ENCODE measurements at places on chromosomes 12 and 14. TPM values are rescaled to one million over a fixed set of nuclear protein-coding genes. Genes with fewer than 3 reads are reported as not detected.

Gene KERA
- total RNA-seq: not detected

Gene ACVRL1
- 18.9 TPM for total RNA-seq

Gene PRB2
- total RNA-seq: not detected

Gene TAS2R19
- total RNA-seq: 0.47 TPM

Gene TMEM116
- total RNA-seq: 36.4 TPM

Gene TMEM121
- total RNA-seq: 1.6 TPM

Gene FGD6
- 24.4 TPM for total RNA-seq

Gene SDSL
- total RNA-seq: 4.1 TPM

Gene KRT3
- not detected for total RNA-seq

Gene B4GALNT3
- total RNA-seq: 29.9 TPM

Gene PTPRQ
- total RNA-seq: 0.51 TPM

Gene PARP11
- total RNA-seq: 7.5 TPM

Gene OR6J1
- total RNA-seq: not detected

Gene PTPN6
- 3.3 TPM for total RNA-seq

Gene GYS2
- total RNA-seq: 0.35 TPM

Gene SDR9C7
- total RNA-seq: not detected

Gene LRP1-AS
- not detected for total RNA-seq

Gene ENDOU
- total RNA-seq: not detected

Gene NTF3
- 0.79 TPM for total RNA-seq

Gene SMOC1
- 1.4 TPM for total RNA-seq

Gene PLEKHD1
- 0.15 TPM for total RNA-seq

Gene HOXC4
- total RNA-seq: 0.22 TPM

Gene LEMD3
- 13.8 TPM for total RNA-seq

Gene TUBA1B
- total RNA-seq: 665 TPM

Gene NAV3
- 4.9 TPM for total RNA-seq

All from heart right ventricle (tissue), 16 donors.